ENCODE measurements at places on chromosomes 3 and 15.

DNA sequence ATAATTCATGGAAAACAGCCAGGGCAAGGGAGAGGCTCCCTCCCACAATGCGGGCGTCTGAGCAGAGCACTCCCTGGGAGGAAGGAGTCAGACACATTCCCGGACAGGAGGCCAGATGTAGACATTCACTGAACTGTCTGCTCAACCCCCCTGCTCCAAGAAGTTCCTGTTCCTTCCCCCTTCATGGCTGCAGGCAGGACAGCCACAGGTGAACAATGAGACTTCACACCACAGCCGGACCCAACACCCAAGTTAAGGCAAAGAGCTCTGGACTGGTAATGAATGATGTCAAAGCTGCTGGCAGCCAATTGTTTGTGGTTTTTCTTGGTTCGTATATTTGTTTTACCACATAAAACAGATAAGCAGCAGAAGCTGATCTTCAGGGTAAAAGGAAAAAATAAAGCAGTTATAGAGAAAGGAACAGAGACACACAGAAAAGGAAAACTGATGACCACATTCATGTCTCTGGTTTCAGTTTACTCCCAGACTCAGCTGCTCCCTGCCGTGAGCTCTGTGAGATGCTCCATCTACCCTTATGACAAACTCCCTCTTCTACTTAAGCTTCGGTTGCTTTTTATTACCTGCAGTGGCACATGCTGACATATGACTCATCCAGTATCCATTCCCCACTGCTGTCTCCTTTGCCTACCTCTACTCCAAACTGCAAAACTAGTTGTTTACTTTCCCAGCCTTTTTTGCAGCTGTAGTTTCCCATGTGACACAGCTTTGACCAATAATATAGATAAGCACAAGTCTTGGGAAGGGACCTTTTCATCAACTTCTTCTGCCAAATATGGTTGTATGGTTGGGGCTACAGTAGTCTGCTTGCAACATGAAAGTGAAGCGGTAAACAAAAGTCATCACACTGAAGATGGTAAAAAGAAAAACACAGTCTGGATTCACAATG is 33.1 kb downstream of the DZIP1L start:
- ATAC-seq, result peak; percentile 60

GRCh38 chr3:143337387-143337786 is 217.8 kb downstream of the CHST2 start:
- ATAC-seq, result no peak

DNA sequence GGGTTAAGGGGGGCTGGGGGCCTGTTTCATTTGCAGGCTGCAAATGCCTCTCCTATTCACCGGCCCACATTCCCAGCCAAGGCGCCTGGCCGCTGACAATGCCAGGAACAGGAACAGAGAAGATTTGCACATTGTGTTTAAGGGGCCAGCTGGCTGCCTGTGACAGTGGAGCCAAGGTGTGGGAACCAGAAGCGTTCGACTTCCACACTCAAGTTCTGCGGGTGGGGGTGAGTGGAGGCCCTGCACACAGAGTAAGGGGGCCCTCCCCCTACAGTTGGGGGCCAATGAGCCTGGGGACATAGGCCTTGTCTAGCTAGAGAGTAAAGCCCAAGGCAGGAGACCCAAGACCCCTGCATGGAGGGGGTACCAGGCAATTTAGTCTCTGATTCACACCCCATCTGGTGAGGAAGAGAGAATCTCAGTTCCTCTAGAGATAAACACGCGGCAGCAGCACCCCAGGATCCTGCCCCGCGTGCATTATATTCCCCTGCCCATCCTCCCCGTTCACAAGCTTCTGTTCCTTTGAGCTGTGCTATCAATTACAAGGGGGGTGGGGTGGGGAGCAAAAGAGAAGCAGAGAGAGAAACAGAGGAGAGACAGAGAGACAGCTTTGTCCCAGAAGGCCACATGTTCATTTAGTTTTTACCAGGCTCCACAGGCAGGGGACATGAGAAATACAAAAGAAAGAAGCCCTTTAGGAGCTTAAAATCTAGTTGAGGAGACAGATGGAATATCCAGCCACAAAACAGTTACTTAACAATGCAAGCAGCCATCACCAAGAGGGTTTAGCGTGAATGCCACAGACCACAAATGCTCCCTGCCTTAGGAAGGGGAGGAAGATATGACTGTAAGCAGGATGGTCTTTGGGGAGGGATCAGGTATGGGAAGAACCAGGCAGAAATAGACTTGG is 9.2 kb downstream of the IGDCC3 start:
- no peak for ATAC-seq

GRCh38 chr3:71583566-71584393 is at the start of gene FOXP1:
Gene FOXP1, minus strand, starts transcription at chr3:71583728. Its CDS starts 385,347 bp downstream, at chr3:71198381.
- ATAC-seq, result peak; percentile 54

DNA sequence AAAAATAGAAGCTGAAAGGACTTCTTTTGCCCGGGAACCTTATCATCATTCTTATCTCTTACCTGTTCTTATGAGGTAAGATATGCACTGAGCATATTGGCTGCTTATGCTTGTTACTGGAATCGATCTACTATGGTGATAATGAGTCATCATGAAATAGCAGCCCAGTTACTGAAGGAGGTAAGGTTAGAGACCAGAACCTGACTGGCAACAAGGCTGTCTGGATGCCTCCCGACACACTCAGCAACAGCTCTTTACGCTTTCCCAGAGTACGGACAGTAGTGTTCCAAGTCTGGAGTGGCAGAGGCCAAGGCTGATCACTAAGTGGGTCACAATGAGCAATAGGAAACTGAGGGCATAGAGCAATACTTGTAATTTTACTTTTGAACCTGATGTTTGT is 314.1 kb downstream of the NLGN1 start:
- ATAC-seq, result no peak

DNA sequence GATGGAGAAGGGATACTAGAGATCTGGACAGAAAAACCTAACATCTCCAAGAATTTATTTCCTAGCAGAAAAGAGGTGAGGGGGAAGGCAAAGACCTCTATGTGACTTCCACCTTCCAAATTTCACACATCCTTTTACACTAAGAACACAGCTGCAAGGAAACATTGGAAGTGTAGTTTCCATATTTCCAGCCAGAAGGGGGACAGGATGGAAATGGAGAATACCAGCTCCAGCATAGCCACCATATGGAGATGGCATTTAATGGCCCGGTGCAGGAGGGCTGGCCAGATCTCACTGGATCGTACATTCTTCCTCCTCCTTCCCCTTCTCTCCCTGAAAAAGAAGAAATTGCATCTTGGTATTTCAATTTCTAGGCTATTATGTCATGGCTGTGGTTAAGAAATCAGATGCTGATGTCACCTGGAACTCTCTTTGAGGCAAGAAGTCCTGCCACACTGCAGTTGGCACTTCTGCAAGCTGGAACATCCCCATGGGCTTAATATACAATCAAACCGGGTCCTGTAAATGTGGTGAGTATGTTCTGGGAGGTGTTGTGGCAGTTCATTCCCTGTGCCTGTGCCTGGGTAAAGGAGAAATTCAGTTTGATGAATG is 36.9 kb upstream of the TF start:
- ATAC-seq, result no peak

GRCh38 chr3:120214176-120214575 is 70.8 kb downstream of the GPR156 start:
- no peak for ATAC-seq

- ATAC-seq, result peak; percentile 83
Measured at GRCh38 chr3:50486219-50486888, 17.1 kb downstream of the CACNA2D2 start.

DNA sequence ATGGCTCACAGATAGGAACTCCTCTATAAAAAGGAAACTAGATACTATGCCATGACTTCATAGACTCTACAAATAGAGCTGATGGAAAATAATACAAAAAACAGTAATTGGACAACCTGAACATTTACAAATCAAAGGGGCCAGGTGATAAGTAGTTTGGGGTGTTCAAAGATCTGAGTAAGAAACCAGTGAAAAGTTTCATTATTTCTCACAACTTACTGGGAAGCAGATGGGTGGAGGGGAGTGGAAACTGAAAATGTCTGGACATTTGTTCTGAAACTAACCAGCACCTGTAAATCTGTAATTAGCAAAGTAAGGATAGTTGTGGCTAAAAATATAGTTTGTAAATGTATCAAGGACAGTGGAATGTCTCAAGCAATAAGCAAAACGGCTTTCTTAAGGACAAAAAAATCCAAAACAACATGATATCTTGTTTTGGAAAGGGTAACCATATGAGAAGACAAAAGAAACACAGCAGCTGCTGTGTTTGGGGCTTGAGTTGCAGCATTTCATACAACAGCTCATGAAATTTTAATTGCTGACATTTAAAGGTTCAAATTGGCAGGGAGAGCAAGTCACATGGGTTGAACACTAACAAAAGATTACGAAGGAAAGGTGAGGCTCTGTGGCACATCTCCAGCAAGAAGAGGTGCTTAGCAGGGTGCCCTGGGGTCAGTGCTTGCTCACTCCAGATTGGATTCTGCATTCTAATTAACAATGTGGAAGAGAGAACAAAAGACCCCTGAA is 26.8 kb upstream of the THBS1 start:
- no peak for ATAC-seq

DNA sequence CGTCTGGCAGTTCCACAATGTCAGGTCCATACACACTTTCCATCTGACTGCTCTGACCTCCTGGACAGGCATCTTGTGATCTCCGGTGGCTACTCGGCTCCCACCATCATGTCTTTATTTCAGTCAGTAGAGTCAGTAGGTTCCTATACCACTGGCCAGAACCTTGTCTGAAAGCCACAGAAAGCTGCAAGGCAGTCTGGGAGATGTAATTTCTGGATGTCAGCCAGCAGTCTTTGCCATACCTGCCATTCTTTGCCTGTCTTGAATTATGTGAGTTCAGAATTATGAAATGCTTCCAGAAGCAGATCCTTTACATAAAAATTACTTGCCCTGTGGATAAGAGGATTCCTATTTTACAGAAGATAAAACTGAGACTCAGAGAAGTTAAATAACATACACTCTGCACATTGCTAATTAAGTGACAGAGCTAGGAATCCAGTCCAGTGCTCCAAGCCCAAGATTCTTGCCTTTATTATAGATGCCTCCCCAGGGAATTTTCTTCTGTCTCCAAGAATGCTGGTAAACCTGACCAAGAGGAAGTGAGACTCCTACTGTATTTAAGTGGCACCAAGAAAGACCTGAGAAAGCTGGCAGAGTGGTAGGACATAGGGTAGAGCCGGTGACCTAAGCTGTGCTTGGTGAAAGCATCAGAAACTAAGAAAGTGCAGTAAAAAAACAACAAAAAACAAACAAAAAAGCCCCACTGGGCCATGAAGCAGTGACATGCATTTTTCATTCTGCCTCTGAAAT is 75.6 kb downstream of the IQCH start:
- no peak for ATAC-seq

GRCh38 chr15:100900795-100901169 is 18.4 kb upstream of the LRRK1 start:
- ATAC-seq, result no peak

- peak; percentile 40 for ATAC-seq
Measured at GRCh38 chr3:71262364-71263265, 320.9 kb downstream of the FOXP1 start.

DNA sequence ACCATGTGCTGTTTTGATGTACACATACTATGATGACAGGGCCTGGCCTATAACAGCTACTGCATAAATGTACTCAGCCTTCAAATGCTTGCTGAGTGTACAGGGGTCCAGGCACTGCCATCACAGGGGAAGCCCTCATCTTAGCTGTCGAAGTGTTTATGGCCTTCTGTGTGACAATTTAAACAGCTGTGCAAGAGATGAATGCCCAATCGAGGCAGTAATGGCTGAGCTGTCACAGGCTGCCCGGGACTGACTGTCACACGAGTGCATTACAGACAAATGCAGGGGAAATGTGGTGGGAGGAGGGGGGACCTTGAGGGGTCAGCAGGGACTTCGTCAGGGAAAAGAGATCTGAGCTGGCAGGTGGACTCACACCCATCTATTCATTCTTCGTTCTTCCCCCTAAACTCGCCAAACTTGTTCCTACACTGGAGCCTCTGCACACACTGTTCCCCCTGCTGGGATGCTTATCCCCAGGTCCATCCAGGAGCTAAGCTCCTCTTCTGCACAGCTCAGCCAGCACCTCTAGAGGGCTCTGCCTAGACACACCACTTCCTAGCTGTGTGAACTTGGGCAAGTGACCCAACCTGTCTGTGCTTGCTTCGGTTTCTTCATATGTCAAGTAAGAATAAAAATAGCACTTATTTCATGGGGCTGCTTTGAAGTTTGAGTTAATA is 156.2 kb upstream of the IQSEC1 start:
- ATAC-seq, result peak; percentile 47

DNA sequence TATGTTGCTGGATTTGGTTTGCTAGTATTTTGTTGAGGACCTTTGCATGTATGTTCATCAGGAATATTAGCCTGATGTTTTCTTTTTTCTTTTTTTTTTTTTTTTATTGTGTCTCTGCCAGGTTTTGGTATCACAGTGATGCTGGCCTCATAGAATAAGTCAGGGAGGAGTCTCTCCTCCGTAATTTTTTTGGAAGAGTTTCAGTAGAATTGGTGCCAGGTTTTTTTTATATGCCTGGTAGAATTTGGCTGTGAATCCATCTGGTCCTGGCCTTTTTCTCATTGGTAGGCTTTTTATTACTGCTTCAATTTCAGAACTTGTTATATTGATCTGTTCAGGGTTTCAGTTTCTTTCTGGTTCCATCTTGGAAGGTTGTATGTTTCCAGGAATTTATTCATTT is 165.8 kb downstream of the VPS8 start:
- ATAC-seq, result no peak

DNA sequence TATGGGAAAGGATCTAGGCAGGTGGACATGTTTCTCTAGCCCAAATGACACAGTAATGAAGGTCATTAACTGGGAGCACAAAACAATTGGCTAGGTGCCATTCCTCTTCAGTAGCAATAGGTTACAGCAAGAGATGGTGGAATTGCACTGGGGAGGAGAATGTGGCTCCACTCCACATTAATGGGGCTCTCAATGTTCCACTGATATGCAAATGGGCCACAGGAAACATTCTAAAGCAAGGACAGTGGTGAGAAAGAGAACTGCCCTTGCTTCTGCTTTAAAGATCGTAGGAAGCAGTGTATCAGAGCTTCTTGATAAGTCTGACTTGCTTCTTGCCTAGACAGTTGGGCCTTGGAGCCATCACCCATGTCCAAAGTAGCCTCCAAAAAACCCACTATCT is 271.4 kb upstream of the PPP2R3A start:
- ATAC-seq, result no peak

DNA sequence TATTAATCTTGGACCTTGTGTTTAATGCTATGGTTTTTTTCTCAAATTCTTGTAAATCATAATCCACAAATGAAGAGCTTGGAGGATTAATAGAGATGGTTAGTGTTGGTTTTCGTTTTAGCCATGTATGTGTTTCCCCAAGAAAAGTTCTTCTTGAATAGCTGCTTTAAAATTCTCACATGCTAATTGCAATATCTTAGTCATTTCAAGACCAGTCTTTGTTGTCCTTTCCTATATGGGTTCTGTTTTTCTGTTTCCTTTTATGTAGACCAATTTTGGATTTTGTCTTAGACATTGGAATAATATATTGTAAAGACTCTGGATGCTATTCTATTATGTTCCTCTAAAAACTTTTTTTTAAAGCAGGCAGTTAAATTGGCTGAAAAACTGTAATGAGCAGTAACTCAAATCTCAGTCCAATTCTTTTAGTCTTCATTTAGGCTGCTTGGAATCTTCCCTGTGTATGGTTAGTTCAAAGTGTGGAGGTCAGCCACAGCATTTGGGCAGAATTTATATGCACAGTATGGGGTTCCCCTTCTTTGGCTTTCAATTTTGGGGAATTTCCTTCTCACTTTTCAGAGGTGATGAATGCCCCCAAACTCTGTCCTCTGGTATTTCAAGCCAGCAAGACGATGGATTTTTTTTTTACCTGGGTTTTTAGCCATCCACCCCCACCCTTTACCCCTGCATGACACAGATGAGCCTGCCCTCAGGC is 39.1 kb upstream of the DNAJC13 start:
- no peak for ATAC-seq

GRCh38 chr15:57547243-57547755 is 44.4 kb upstream of the MYZAP start:
- ATAC-seq, result no peak

- ATAC-seq, result no peak
Measured at GRCh38 chr15:62706317-62706716, 336.2 kb upstream of the TPM1 start.
